LoVo (cell line): ENCODE measurements at places on chromosomes 7 and 10.

DNA sequence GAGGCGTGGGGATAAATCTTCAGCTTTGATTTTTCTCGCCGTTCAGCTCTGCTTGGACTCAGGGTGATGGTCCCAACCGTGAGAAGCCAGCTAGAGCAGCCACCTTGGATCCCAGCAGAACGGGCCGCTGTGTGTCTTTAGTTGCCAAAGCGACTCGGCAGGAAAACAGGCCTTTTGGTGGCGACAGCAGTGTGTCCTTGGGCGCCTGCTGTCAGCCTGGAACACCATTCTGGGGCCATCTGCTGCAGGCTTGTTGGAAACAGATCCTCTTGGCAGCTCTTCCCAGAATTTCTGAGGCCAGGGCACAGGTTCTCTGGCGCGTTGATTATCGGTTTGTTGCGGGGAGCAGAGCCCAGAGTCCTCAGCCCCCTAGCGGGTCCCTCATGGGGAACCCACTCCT is 97.6 kb downstream of the CUX1 start:
- no peak for DNase-seq

DNA sequence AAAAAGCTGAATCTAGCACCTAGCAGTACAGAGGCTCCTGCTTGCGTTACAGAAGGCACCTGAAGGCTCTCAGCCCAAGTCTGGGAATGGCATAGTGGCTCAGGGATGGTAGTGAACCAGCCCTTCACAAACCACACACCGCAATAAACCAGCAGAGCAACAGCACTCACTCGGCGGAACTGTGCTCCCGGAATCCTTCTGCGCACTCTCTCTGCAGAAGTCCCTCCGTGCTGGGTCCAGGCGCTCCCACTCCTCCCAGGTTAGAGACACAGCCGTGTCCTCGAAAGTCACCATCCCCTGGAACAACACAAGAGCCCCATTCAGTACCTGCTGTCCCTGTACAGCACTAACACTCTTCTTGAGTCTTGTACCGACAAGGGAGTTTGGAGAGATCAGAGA is 1.5 kb downstream of the ZNF394 start:
- DNase-seq = no peak

DNA sequence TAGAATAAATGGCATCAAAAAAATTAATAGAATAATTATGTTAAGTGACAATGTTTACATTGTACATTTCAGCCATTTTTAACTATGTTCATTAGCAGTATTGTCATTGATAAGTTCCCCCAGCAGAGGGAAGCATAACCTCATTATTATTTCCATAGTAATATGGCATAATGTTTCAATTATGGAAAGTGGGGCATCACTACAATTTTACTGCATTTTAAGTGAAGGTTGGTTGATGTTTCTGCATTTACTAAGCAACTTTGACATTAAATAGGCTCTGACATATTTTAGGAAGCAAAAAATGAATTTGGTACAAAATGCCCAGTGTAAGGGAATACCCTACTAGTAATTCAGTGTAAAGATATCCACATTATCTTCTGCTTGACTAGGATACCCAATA is 218.3 kb downstream of the SEMA3A start:
- peak; percentile 56 for DNase-seq

- no peak for DNase-seq
Observed at GRCh38 chr10:78211561-78212051, 177.9 kb downstream of the RPS24 start.

- no peak for DNase-seq
Observed at GRCh38 chr7:137916980-137917645, 70.3 kb upstream of the DGKI start.

- DNase-seq = no peak
Observed at GRCh38 chr7:54964136-54964535, 54.7 kb upstream of the EGFR start.

GRCh38 chr10:117549100-117549585 is 6.6 kb downstream of the EMX2 start:
- no peak for DNase-seq

DNA sequence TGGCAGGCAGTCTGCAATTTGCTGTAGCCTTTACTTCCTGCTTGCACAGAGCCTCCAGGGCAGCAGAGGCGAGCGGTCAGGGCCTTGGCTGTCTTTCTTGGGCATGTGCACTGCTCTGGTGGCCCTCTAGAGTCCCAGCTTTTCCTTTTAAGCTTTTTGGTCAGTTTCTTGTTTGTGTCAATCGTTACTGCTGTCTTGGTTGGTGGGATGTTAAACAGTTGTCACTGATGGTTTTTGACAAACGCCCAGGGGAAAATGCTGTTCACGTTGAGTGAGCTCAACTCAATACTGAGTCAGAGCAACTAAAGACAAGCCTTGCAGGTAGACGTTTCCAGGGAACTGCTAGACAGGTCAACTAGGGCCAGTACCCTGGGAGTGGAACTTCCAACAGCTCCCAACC is 14.0 kb downstream of the PRKRIP1 start:
- no peak for DNase-seq
